DMS153 (cell line): ENCODE measurements at places on chromosomes 5 and 9.

DNA sequence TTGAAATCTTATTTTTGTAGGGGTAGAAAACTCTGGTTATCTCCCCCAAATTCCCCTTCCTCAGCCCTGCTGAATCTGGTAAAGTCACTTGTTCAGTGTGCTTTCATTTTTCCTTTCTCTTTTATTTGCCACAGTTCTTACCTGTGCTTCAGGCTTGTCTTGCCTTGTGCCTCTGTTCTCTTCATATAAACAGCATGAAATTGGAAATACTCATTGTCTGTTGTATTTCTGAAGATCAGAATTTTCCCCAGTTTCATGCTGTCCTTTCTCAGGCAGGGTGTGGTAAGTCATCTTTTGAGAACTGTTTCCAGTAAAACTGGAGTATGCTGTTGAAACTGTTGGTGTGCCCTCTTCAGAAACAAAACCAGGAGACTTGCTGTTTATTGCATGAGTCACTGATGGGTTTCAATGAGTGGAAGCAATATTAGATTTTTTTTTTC lies 7.0 kb downstream of the PAM start:
- DNase-seq = no peak

DNA sequence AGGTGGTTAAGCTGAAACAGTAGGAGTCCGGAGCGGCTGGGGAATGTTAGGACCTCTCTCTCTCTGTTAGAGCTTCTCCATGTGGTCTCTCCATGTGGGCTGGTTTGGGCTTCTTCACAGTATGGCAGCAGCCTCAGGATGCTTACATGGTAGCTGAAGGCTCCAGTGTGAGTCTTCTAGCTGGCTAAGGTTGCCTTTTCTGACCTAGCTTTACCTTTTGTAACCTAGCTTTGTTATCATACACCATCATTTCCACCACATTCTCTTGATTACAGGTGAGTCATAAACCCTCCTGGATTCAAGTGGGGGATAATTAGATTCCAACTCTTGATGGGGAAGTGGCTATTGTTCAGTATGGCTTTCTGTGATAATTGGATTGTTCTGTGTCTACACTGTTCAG lies 98.5 kb downstream of the MTREX start:
- DNase-seq = peak; percentile 29

- DNase-seq = no peak
These were observed 75.7 kb upstream of the NFIB start for GRCh38 chr9:14389657-14390056.

DNA sequence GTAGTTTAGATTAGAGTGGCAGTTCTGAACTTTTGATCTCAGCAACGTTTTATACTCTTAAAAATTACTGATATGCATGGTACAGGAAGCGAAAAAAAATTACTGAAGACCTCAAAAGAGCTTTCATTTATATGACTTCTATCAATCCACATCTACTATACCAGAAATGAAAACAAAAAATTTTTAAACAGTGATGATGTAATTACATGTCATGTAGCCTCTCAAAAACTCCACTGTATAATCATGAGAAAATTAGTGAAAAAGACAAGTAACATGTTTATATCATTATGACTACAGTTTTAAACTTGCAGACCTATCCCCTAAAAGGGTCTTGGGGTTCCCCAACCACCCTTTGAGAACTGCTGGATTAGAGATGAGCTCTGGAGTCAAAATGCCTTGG lies 9.3 kb downstream of the DNAJC18 start:
- no peak for DNase-seq

- no peak for DNase-seq
These were observed 20.6 kb downstream of the NSD1 start for GRCh38 chr5:177154003-177154643.

DNA sequence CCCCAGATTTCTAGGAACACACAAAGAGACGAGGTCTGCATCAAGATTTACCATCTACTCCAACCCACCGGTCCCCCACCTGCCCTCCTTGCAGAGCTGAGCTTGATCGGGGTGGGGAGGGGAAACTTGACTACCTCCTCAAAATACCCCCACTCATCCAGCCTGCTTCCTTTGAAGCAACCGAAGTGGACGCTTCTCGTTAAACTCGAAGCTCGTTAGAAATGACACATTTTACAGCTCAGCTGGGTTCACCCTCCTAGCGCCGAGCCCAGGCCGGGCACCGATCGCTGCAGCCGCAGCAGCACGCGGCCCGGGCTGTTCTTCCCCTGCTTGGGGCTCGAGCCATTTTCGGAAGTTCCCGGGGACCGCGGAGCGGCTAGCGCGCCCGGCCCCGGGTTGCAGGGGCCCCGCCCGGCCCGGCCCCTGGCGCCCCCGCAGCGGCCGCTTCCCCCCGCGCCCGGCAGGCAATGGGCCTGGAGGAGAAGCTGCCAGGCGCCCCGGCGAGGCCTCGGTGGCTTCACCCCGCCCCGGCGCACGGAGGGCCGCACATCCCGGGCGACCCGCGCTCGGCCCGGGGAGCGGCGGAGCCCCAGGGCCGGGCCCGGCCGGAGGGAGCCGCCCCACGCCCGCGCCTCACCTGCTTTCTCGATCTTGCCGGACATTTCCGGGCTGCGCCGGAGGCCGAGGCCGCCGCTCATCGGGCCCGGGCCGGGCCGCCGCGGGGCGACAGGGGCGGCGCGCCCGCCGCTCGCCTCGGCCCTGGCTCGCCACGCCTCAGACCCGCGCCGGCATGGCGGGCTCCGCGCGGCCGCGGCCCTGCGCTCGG lies 530 bp downstream of the RAPGEF1 start:
- no peak for DNase-seq

- no peak for DNase-seq
These were observed 169.6 kb upstream of the TBC1D2 start for GRCh38 chr9:98425079-98425478.

GRCh38 chr5:95718203-95718602 lies 12.9 kb upstream of the RHOBTB3 start:
- DNase-seq = no peak

GRCh38 chr9:128705051-128705965 lies 3.0 kb downstream of the PKN3 start:
- DNase-seq = no peak

GRCh38 chr5:82828211-82828610 lies 249.0 kb downstream of the TMEM167A start:
- DNase-seq = no peak

DNA sequence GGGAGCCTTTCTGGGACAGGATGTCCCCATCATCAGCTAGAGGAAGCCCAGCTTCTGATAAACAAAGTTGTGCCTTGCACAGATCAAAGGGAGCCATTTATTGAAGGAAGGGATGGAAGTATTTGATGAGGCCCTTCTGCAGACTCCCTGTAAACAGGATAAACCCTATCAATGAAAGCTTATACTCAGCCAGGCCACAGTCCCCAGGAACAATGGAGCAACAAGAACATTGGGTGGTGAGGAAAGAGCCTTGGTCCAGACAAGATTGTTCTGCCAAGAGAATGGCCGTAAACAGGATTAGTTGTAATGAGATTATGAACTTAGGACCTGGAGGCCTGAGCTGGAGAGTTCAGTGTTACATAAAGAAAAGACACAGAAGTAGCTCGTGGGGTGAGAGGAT lies 40.5 kb upstream of the LIFR start:
- no peak for DNase-seq

DNA sequence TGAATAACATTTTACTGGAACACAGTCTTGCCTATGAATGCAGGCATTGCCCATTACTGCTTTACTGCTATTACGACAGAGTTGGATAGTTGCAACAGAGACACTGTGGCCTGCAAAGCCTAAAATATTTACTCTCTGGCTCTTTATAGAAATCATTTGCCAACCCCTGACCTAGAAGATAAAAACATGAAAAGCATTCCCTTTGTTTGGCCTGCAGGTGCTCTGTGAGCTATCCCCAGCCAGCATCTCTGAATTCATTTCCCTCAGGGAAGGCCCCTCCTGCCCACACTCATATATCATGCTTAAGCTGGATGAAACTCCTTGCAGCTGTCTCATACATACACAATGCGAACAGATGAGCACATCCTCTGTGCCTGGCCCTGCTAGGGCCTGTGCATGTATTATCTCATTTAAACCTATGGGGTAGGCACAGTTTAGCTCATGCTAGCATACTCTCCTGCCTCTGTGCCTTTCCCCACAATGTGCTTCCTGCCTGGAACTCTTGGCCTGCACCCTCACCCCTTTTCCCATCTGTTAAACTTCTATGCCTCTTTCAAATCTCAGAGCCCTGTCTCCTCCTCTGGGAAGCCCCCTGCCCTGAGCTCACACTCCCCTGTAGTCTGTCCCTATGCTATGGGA lies 193.1 kb downstream of the PAX5 start:
- no peak for DNase-seq

DNA sequence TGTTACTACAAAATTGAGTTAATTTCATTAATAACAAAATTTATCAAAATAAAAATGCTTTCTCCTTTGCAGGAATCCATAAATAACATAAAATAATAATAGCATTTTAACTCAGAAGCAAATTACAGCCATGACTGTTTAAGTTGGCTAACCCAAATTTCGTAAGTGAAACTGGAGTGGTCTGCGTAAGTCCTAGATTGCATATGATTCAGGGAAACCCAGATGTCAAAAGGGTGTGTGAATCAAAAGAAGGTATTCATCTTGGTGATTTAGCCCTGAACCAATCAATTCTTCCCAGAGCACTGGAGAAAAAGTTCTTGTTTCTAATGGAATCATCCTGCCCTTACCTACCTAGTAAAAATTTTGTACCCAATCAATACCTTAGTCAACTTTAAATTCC lies 547.6 kb downstream of the RAB3C start:
- no peak for DNase-seq

DNA sequence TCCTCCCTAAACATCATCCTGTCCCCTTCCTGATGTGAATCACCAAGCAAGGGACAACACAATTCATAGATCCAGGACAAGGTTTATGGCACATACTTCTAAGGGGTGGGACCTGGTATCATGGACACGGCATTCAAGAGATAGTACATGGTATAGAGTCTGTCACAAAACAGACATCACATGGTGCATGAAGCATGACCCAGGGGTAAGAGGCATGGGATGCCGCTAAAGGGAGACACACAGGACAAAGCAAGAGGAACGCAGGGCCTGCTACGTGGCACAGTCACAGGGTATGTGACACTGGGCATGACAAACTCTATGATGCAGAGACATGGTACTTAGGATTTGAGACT lies 20.7 kb downstream of the GSN start:
- no peak for DNase-seq

DNA sequence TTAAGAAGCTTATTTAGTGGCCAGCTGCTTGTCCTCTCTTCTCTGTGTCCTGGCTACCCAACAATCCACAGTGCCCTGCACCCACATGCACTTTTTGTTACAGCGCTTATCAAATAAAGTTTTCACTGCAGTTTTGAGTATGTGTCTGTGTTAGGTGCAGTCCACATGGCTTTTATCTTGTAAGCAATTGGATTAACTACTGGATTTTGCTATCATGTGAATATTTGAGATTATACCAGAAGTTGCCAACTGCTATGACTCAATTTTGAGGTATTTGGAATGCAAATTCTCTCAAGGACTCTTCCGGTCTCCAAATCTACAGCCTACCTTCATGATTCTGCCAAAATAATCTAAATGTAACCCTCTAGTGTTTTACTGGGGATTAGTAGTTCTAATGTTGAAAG lies 690.2 kb downstream of the NR2F1-AS1 start:
- DNase-seq = no peak

- no peak for DNase-seq
These were observed 155.5 kb downstream of the GNAQ start for GRCh38 chr9:77876091-77876490.

DNA sequence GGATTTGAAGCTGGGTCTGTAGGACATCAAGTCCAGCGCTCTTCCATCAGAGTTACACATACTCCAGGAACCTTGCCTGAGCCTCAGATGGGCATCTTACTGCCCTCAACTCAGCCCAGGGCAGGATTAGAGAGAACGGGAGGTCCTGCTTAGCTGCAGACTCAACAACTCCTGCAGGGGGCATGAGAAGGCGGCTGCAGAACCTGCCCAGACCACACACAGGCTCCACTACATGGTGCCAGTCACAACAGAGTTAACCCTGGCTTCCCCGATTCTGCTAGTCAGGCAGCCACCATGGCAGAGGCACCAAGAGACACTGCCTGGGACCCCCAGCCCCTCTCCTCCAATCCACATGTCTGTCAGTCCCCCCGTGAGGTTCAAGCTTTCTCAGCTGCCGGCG lies 23.9 kb upstream of the CPLX2 start:
- no peak for DNase-seq

DNA sequence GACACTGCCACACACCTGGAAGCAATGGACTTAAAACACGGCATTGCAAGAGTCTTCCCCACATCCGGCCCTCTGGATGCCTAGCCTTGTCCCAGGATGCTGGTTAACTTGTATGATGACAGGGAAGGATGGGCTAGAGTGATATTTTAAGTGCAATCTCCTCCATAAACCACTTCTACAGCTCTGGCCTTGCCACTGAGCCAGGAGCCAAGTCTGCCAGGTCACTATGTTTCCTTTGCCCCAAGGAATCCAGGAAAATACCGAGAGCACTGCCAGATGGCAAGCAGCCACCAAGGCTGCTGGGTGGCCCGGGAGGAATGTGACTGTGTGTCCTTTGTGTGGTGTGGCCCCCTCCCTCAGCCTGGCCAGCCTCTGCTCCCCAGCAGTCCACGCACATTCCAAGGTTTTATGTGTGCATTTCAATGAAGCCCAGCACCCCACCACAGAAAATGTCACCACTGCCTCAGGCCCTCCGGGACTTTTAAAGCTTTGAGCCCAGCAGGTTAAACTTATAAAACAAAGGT lies 106.0 kb downstream of the FRMD3 start:
- no peak for DNase-seq

DNA sequence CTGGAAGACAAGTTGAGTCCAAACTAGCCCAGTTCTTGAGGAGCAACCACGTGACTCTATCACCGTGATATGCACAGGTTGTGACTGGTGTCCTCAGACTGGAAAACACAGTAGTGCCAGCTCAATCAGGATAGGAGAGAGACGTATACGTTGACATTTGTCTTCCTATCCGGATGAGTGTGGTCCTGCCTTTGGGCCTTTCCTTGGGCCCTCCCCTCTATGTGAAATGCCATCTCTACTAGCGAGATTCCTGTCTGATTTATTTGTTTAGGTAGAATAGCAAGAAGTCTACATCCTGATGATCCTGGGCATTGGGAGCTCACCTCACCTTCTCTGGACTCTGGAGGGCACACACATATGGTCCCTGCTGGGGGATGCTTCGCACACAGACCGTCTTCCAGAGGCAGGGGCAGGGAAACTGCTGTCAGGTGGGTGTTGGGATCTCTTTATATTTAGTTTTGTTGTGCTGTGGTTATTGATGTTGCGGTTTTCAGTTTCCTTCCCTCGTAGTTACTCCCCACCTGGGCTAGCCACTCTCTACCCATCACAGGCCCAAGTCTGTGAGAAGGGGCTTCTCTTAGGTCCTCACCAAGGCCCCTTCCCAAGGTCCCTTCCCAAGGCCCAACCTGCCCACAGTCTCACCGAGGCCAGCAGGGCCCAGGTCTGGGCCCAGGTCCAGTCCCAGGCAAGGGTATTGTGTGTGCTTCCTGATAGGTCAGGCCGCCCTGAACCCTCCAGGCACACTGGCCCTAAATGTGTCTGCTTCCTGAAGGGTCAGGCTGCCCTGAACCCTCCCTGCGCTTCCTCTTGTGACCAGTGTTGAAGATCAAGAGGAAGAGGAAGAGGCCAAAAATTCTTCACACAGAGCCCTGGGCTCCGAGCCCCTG lies 19.0 kb upstream of the SPINK4 start:
- no peak for DNase-seq

GRCh38 chr5:179772351-179772750 lies 21.4 kb upstream of the LTC4S start:
- no peak for DNase-seq

- no peak for DNase-seq
These were observed 23.0 kb upstream of the RBM22 start for GRCh38 chr5:150723845-150724244.

GRCh38 chr9:92807031-92807756 lies 42.6 kb upstream of the BICD2 start:
- no peak for DNase-seq
